Glutamatergic neuron (in vitro differentiated cells): ENCODE measurements at places on chromosomes 6 and 20. TPM values are rescaled to one million over a fixed set of nuclear protein-coding genes. Genes with fewer than 3 reads are reported as not detected.

GRCh38 chr6:73867411-73867810 lies 171.4 kb downstream of the CD109 start:
- no peak for DNase-seq

DNA sequence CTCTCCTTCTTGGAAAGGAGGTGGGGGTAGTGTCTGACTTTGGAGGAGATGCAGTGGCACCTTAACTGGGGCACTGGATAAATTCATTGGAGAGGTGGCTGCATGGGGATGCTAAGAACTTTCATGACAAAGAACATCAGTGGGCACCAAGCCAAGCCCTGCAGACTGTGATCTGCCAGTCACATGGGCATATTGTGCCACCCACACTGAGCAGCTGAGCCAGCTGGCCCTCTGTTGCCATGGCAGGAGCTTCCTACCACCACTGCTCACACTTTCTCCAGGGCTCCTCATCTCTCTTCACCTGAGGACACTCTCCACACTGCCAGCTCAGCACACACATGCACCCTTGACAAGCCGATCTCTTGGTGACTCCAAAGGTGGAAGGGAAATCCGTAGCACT lies 715.6 kb downstream of the QKI start:
- DNase-seq, result no peak

- no peak for DNase-seq
Observed at GRCh38 chr20:63695424-63696305, 787 bp upstream of the TNFRSF6B start.

The PRRT1 gene
- total RNA-seq, result 5.1 TPM

DNA sequence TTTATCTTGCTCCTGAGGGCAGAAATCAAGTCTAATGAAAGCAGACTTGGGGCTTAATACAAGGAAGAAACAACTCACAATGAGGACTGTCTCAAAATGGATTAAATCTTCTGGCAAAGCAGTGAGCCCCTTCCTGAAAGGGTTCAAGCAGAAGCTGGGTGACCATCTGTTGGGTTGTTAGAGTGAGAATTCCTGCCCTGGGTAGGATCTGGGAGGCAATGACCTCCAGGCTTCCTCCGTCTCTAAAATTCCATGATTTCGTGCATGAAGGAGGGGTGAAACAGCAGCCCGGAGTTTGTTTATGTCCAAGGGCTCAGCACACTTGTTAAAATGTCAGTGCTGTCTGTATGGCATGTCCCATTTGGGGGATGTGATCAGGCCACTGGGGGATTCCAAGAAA lies 64.0 kb upstream of the KCNK16 start:
- no peak for DNase-seq

DNA sequence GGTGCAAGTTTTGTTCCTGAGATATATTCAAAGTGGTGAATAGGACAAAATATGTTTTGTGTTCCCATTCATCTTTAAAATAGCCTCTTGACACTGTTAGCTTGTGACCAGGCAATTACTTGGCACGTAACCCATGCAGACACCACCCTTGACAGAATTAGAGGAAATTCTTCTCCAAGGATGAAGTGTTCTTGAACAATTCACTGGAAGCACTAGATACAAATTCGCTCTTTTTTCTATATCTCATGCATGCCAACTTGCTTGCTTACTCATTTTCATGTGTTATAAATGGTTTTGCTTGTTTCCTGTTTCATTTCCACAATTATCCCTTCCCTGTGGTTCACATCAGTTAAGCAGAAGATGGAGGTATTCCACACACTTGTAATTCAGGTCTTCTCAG lies 105.2 kb upstream of the MAN1A1 start:
- DNase-seq, result no peak

DNA sequence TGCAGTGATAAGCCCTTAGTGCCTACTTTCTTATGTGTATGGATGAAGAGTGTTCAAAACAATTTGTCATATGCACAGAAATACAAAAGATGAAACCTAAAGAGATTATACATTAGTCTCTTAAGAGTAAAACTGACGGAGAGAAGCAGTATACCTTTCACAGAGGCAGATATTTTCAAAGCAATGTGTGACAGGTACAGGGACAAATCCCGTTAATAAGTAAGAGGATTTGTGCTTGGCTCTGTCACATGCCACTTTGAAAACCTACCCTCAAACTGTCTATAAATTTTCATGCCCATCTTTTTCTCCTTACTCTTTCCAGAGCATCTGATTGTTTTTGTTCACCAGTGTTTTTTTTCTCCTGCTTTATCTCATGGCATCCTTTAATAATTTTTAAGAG lies 741.3 kb upstream of the MMS22L start:
- DNase-seq, result no peak

DNA sequence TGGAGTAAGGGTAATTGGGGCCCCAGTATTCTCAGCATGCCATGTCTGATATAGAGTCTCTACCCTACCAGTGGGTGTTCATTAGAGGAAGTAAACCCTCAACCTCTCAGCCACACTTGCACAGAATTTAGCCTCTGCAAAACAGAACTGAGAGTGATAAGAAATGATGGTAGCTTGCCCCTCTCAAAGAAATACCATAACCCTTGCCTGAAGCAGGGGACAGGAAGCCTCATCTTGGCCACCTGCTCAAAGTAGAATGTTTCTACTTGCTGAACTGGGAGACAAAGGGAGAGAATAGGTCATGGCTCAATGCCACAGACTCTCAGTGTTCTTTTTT lies 33.7 kb downstream of the SPTLC3 start:
- no peak for DNase-seq

The WFDC12 gene
- total RNA-seq, result not detected
